Fibroblast of skin of scalp (primary cell): ENCODE measurements at places on chromosomes 12 and 14.

GRCh38 chr14:35112641-35113040, 9.1 kb downstream of the PPP2R3C start:
- no peak for DNase-seq

- DNase-seq = no peak
Measured at GRCh38 chr14:104844306-104845032, 20.6 kb upstream of the CEP170B start.

DNA sequence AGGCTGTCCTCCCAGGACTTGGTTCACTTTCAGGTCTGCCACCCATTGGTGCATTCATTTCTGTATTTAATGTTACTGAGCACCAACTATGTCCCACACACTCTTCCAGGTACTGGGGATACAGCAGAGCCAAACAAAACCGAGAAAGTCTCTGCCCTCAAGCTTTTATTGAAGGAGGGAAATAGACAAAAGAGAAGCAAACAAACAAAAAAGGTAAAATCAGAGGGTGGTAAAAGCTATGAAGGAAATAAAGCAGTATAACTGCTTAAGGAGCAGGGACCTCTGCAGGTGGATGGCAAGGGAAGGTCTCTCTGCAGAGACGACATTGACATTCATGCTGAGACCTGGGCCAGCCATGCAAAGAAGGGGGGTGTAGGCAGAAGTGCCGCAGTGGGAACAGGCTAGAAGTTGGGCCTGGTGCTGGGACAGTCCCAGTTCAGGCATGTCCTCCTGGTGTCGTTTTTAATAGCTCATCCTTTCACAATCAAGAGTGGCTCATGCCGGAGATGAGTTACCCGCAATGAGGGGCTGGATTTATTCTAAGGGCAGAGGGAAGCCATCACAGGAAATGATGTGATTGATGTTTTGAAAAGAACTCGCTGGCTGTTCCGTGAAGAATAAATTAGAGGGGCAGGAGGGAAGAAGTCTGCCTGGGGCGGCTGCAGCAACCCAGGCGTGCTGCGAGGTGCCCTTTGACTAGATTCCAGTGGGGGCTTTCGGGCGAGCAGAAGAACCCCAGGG, 72.8 kb downstream of the IRF2BPL start:
- peak; percentile 72 for DNase-seq

GRCh38 chr12:8038659-8039114, 6.2 kb downstream of the FOXJ2 start:
- DNase-seq = peak; percentile 61

DNA sequence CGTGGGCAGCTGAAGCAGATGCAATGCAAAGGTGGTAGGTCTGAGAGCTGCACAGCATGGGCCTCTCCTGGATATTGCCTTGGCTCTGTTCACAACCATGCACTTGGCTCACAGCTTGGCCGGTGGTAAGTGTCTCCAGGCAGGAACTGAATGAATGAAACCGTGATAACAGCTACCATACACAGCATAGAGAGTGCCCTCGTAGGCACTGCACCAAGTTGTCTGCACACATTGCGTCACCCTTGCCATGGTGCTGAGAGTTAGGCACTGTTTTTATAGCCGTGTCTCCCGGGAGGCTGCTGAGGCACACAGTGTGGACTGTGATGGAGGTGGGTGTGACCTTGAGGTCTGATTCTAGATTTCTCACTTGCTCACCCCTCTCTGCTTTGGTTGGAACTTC, 157.6 kb upstream of the VASH1 start:
- DNase-seq = no peak

- DNase-seq = no peak
Measured at GRCh38 chr14:66099931-66100330, 386.2 kb upstream of the CCDC196 start.

GRCh38 chr14:74580275-74580672, 31.8 kb downstream of the LTBP2 start:
- no peak for DNase-seq
